ENCODE measurements at places on chromosomes 6 and 20.

DNA sequence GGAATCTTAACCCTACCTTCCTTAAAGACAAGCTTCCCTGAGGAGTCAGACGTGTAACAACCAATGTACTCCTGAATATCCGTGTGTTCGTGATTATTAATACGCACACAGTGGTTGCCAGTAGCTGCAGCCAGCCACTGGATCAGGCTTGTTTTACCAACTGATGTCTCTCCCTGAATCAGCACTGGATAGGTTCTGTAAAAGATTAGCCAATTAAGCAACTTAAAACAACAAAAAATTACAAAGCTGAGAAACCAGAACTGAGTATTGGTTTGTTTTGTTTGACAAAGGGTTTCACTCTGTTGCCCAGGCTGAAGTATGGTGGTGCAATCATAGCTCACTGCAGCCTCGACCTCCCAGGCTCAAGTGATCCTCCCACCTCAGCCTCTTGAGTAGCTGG is 69.3 kb downstream of the MDN1 start:
- no peak for DNase-seq

DNA sequence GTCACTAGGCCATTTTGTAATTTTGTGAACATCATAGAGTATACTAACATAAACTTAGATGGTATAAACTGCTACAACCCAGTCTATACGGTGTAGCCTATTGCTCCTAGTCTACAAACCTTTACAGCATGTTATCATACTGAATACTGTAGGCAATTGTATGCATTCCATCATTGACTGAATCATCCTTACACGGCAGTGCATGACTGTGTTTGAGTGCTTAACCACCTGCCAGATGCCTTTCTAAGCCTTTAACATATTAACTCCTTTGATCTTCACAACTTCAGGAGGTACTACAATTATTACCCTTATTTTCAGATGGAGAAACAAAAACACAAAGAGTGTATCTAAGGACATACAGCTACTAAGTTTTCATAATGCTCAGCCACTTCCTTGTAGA is 14.0 kb downstream of the DPPA5 start:
- DNase-seq, result no peak

DNA sequence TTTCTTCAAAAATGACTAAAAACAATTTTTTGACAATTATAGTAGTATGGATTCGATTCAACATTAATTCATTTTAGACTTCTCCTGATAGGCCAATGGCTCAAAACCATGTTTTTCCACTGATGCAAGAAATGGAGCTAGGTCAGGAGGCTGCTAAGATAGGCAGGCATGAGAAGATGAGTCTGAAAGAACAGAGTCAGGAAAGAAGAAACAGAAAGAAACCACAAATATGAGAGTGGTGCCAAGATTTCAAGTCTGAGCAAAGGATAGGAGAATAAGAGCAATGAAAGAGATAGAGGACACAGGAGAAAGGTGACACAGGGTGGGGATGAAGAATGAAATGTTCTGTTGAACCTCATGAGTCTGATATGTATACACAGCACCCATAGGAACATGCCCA is 112.2 kb downstream of the TASP1 start:
- no peak for DNase-seq

DNA sequence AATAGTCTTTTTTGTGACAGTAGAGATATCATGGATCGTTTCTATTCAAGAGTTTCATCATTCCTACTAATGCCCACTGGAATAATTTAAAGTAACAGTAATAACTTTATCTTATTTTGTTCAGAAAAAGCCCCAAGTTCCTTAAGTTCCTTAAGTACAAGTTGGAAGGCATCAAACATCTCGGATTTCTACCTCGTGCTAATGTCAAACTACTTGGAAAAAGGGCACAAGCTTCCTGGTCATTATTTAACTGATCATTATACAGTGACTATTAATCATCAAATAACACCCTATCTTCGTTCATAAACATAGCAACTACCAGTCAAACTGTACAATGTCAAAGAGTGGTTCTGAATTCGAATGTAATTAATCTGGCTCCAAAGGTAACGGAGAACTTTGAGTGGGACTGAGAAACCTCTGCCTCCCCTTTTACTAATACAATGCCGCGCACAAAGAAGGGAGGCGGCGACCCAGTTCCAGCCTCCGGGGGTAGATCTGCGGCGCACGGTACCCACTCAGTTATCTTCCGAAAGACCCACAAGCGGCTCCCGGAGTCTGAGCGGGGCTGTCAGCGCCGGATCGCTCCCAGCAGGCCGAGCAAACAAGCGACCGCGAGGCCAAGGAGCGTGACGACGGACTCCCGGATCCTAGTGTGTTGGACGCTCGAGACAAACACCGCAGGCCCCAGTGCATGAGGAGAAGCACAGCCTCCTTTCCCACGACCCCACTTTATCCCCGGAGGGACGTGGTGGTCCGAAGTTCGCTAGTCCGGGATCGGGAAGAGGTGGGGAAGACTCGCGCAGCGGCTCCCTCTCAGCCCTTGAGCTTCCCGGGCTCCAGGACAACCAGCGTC is 716 bp downstream of the SHPRH start:
- DNase-seq, result peak; percentile 50

DNA sequence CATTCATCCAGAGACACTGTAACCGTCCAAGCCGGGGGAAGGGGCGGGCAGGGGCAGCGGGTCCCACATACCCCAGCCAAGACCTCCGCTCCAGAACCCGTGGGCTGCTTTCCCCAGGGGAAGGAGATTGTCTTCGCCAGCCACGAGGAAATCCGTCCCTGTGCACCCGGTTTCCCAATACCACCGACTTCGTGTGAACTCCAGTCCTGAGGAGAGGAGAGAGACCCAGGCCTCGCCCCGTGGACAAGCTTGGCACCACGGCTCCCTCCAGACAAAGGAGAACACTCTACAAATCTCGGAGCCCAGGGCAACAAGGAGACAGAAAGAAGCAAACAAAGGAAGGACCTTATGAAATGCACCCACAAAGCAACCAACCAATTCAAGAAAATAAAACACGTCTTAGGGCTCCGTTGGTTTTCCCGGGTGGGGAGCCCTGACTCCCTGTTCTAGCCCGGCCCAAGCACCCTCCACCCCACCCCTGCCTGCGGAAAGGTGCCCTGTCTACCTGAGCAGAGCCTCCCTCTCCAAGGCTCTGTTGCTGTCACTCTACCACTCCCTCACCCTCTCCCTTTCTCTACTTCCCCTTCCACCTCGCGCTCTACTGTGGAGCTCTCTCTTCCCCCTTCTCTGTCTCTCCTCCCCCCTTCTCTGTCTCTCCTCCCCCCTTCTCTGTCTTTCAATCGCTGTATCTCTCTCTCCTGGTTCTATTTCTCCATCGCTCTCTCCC is 1382.8 kb upstream of the DEFB115 start:
- no peak for DNase-seq

DNA sequence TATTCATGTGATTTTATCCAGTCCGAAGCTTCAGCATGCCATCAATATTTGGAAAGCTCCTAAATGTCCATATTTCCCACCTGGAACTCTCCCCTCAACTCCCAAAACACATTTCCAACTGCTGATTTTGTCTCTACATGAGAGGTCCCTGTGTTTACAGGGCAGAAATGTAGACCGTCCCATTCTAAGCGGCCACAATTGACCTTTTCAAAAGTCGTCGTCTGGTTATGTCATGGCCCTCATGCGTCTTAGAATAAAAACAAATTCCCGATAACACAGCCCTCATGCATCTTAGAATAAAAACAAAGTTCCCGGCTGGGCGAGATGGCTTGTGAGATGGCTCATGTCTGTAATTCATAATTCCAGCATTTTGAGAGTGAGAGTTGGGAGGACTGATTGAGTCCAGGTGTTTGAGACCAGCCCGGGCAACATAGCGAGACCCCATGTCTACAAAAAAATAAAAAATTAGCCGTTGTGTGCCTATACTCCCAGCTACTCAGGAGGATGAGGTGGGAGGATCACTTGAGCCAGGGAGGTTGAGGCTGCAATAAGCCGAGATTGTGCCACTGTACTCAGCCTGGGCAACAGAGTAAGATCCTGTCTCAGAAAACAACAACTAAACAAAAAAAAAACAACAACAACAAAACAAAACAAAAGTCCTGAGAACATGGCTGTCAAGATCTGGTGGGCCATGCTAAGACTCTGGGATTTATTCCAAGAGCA is 6.4 kb upstream of the ZNF217 start:
- no peak for DNase-seq

DNA sequence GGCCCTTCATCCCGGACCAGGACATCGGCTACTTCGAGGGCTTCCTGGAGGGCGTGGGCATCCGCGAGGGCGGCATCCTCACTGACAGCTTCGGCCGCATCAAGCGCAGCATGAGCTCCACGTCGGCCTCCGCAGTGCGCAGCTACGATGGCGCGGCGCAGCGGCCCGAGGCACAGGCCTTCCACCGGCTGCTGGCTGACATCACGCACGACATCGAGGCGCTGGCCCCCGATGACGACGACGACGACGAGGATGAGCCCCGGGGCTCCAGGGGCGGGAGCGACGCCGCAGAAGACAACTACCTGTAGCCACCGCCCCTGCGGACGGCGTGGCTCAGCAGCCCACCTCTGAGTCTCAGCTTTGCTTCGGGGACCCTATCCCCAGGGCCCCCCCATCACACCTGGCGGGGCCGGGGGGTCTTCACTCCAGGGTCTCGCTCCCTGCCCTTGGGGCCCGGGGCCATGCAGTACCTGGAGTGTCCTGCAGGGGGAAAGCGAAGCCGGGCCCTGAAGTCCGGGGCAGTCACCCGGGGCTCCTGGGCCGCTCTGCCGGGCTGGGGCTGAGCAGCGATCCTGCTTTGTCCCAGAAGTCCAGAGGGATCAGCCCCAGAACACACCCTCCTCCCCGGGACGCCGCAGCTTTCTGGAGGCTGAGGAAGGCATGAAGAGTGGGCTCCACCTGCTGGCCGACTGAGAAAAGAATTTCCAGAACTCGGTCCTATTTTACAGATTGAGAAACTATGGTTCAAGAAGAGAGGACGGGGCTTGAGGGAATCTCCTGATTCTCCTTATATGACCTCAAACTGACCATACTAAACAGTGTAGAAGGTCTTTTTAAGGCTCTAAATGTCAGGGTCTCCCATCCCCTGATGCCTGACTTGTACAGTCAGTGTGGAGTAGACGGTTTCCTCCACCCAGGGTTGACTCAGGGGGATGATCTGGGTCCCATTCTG is 20.8 kb upstream of the HCK start:
- peak; percentile 90 for DNase-seq

DNA sequence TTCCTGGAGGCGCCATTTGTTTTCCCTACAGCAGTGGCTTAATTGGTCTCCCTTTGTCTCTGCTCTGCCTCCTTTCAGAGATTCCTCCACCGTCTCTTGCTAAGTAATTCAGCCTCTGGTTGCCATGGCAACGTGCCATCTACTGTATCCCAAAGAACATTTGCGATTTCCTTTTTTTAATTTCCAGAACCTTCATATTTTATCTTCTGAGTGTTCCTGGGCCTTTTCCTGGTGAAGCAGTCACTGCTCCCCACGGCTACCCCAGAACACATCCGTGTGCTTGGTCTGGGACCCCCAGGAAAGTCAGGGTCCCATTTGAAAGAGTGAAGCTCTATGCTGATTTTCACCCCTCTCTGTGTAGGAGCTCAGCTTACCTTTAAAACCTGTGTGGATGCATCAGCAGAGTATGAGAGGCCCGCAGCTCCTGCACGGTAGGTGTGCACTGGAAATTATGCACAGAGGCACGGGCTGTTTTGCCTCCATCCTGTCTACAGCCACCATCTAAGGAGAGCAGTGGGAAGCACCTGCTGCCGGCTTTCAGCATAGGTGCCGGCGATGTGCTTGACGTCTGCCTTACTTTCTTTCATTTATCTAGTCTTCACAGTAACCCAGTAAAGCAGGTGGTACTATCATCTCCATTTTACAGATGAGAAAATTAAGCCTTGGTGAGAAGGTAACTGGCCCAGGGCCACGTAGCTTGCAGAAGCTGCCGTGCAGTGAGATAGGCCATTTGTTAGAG is 122.8 kb downstream of the SYCP2 start:
- DNase-seq, result no peak

DNA sequence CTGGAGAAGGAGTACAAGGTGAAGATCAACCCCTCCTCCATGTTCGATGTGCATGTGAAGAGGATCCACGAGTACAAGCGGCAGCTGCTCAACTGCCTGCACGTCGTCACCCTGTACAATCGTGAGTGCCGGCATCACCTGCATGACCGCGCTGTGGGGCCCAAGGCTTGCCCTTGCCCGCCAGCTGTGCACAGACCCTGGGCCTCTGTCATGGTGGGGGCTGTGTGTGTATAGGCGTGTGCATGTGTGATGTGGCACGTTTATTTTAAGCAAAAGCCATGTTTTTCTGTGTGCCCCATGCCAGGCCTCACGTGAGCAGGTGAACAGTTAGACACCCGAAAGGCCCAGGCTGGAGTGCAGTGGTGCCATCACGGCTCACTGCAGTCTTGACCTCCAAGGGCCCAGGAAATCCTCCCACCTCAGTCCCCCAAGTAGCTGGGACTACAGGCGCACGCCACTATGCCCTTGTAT is 36.3 kb downstream of the PYGB start:
- no peak for DNase-seq

DNA sequence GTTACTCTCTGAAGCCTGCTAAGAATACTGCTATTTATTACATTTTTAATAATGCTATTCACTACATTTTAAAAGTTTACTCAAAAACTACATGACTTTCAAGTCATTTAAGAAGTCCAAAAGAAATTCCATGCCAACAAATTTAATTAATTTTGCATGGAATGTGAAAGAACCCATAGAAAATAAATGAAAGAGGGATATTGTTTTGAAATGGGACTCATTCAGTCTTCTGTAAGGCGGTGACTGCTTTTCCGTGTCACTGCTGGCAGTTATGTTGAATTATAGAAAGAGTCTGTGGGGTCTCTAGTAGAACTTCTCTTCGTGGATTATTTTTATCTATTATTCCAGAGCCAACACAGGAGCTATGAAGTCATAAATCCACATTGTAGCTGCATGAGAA is 211.2 kb downstream of the LAMA2 start:
- no peak for DNase-seq

DNA sequence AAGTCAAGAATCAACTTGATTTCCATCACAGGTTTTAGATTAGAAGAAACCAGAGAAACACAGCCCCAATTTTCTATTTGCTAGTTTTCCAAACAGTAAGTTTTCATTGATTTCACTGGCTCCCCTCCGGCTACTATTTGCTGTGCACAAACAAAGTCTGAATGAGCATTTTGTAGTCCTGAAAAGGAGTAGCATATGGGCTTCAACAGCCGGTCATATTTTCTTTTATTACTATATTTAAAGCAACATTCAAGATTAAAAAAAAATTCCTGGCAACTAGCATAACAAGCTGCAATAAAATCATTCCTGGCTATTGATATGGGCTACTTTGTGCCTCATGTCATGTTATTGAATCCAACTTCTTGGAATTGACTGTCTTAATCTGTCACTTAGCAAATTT is 48.3 kb downstream of the CARMIL1 start:
- no peak for DNase-seq

GRCh38 chr20:24647713-24648112 is 178.3 kb downstream of the SYNDIG1 start:
- no peak for DNase-seq

- DNase-seq, result peak; percentile 59
Observed at GRCh38 chr20:60210779-60211617, 252.8 kb downstream of the CDH26 start.

DNA sequence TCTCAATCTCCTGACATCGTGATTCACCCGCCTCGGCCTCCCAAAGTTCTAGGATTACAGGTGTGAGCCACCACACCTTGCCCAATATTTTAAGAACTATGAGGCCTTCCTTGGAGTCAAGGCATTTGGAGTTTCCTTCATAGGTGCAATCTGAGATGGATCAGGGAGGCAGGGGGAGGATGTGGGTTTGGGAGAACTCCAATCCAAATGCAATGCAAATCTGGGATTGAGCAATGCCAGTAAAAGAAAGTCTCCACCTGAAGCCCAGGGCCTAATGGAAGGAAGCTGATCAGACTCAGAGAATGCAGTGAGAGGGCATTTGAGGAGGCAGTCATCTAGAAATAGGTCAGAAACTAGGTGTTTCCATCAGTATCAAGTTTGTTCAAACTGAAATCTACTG is 21.2 kb downstream of the RSPH3 start:
- peak; percentile 14 for DNase-seq
